ENCODE measurements at places on chromosomes 2 and 18.

GRCh38 chr2:134338208-134338607 is 84.3 kb downstream of the MGAT5 start:
- DNase-seq, result peak; percentile 9

GRCh38 chr2:99865818-99866676 is 276.3 kb downstream of the AFF3 start:
- DNase-seq, result no peak

GRCh38 chr2:106961328-106961727 is 75.4 kb upstream of the ST6GAL2 start:
- DNase-seq, result no peak

DNA sequence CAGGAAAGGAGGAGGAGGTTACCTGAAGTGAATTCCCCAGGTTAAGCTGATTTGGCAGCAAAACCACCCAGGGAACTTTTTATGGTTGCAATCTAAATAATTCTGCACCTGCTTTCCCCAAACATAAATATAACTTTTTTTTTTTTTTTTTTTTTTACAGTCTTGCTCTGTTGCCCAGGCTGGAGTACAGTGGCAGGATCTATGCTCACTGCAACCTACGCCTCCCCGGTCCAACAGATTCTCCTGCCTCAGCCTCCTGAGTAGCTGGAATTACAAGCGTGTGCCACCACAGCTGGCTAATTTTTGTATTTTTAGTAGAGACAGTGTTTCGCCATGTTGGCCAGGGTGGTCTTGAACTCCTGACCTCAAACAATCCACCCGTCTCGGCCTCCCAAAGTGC is 16.1 kb upstream of the PPP1CB start:
- DNase-seq, result no peak

GRCh38 chr2:60309336-60309735 is 244.1 kb downstream of the BCL11A start:
- DNase-seq, result no peak

- no peak for DNase-seq
Measured at GRCh38 chr2:1515986-1516797, 102.9 kb downstream of the TPO start.

- no peak for DNase-seq
Measured at GRCh38 chr2:97911206-97911921, 84.4 kb downstream of the TMEM131 start.

GRCh38 chr2:57698392-57698791 is 348.2 kb upstream of the VRK2 start:
- DNase-seq, result no peak

DNA sequence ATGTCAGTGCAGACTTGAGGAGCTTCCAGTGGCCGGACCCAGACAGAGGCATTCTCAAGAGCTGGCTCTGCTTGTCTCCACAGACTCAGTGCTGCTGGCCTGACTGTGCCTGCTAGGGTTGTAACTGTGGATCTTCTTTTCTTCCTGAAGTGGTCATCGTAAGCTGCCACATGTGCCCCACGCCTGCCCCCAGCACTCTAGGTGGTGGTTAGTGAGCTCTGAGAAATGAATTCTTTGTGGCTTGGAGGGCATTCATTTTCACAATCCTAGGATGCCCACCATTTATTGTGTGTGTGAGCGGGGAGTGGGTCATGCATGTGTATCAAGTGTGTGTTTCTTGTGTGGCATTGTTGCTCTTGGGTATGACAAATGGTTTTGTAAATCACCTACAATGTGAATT is 23.1 kb downstream of the RAB12 start:
- DNase-seq, result no peak

- DNase-seq, result no peak
Measured at GRCh38 chr2:134287323-134287722, 33.5 kb downstream of the MGAT5 start.

- no peak for DNase-seq
Measured at GRCh38 chr18:23710068-23710527, 20.8 kb downstream of the LAMA3 start.

GRCh38 chr18:37575646-37576045 is 10.0 kb upstream of the CELF4 start:
- DNase-seq, result no peak

DNA sequence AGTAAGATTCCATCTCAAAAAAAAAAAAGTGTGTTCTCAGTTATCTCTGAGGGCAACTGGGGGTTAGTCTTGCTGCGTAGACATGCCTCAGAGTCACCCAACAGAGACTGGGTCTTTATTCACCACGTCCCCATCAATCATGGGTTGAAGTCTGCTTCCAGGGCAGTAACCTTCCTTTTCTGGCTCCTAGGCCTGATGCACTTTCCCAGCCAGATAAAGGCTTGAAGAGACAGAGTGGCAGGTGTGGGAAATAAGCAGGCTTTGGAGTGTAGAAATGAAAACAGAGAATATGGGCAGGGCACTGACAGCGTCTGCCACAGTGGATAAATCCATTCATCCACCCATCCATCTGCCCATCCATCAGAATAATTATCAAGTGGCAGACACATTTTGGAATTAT is 134.1 kb upstream of the LGALSL start:
- DNase-seq, result no peak

DNA sequence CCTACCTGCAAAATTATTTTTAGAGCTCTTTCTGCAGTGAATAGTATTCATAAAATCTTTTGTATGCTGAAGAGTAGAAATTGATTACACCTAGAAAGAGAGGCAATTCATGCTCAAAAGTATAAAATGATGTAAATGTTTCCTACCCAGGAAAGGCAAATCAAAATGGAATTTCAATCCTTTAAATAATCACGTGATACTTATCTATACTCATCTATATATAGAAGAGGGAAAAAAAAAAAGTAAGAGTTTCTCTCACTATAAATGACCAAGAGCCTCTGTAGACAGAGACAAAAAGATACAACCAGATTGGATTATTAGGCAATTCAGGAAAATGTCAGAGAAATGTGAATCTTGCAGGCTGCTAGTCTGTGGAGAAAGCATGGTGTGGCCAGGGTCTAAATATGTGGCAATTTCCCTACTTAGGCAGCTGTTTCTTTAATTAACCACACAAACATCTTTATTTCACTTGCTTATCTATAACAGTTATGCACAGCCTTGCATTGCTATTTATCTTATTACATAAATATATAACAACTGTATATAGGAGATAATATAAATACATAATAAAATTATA is 39.5 kb downstream of the METTL8 start:
- no peak for DNase-seq

DNA sequence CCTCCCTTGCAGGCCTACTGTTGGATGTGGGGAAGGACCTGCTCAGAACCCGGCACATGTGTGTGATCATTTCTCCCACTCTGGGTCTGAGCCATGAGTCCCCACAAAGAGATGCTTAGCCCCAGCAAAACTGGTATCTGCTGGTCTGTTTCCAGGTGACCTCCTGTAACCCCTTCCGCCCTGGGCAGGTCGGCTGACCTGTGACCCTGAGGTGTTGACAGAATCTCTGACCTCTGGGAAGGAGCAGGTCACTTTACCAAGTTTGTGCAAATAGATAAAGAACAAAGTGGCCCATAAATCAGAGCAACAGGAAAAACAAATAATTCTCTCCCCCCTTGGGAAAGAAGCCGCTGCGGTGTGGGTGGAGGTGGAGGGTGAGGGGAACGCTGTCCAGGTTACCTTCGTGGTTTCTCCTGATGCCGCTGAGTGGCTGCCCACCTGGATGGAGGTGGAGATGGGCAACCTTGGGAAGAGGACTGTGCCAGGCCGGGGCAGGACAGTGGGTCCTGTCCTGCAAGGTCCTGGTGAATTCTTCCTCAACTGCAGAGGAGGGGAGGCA is 174.0 kb upstream of the MYCN start:
- DNase-seq, result no peak

DNA sequence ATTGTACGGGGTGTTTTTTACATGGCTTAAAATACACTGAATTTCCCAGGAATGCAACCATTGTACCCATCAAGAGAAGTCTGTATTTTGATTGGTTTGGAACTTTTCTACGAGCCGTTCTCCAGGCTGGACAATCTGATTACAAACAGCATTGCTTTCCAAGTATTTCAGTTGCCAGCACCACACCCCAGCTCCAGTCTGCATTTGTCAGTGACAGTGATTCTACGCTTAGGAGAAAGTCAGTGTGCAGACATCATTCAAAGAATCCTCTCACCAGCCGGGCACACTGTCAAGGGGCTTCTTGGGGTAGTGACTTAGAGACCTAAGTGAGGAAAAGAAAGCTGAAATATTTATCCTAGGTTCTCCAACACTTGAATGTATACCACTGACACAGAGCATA is 194.1 kb downstream of the ANAPC1 start:
- no peak for DNase-seq

DNA sequence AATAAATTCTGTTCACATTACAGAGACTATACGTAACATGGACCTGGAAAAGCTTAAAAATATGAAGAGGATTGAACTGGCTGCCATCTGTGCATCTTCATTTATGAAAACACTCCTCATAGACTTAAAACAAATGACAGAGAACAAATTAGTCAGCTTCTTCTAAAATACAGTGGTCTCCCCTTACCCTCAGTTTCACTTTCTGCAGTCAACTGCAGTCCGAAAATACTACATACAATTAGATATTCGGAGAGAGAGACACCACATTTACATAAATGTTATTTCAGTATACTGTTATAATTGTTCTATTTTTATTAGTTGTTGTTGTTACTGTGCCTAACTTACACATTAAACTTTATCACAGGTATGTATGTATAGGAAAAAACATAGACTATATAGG is 6.5 kb downstream of the RNF103 start:
- no peak for DNase-seq

- DNase-seq, result no peak
Measured at GRCh38 chr2:153235516-153235915, 243.0 kb downstream of the RPRM start.

DNA sequence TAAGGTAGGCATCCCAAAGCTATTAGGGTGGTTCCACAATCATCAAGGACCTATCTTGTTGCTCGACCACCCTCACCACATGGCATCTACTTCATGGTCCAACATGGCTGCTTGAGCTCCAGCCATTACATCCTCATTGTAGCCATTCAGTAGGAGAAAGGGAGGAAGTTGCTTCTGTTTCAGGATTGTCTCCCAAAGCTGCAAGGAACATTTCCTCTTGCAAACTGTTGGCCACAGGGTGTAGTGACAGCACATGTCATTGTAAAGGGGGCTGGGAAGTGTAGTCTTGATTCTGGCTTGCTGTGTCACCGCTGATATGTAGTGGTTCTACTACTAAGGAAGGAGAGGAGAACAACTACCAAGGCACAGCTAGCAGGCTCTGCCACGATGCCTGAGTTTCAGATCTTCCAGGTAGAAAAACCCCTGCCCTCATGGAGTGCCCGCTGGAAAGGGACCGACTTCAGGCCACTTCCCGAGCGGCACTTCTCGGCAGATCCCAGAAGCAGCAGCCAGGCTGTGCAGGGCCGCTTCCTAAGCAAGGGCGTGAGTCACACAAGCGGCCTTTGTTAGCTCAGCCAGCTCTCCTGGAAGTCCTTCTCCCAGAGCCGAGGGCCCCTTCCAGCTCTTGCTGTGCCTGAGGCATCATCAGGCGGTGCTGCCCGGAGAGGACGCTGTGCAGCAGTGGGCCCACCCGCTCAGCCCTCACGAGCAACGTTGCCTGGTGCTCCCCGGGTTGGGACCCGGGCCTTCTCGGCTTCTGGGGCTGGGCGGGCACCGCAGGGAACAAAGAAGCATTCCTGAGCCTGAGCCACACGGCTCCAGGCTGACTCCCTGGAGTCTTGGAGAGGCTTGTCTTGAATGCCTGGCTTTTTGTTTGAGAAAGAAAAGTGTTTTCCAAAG is 58.2 kb downstream of the HS6ST1 start:
- peak; percentile 72 for DNase-seq

DNA sequence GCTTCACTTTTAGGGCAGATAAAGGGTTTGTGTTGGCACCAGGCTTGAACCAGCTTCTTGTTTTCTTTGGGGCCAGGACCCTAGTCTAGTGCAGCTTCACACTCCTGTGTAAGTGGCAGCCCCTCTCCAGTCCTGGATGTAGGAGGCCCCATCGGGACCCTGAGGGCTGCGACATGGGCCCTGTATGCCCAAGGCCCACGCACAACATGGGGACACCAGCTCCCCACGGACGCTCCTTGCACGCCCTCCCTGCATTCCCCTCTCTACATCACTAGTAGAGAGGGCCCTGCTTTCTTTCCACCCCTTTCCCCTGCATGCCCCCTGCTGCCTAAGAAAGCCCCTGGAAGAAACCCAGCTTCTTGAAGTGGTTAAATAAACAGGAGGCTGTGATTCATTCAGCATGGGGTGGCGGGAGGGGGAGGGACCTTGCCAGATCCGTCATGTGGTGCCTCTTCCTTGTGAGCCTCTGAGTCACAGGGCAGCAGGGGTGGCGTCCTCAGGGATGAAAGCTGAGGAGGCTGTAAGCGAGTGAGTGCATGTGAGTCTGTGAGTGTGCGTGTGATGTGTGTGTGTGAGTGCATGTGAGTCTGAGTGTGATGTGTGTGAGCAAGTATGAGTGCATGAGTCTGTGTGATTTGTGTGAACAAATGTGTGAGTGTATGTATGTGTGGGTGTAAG is 42.5 kb downstream of the COPS8 start:
- no peak for DNase-seq

- no peak for DNase-seq
Measured at GRCh38 chr2:72971036-72971435, 53.7 kb downstream of the EMX1 start.

GRCh38 chr18:5630057-5630899 is 86.5 kb upstream of the EPB41L3 start:
- DNase-seq, result peak; percentile 60

DNA sequence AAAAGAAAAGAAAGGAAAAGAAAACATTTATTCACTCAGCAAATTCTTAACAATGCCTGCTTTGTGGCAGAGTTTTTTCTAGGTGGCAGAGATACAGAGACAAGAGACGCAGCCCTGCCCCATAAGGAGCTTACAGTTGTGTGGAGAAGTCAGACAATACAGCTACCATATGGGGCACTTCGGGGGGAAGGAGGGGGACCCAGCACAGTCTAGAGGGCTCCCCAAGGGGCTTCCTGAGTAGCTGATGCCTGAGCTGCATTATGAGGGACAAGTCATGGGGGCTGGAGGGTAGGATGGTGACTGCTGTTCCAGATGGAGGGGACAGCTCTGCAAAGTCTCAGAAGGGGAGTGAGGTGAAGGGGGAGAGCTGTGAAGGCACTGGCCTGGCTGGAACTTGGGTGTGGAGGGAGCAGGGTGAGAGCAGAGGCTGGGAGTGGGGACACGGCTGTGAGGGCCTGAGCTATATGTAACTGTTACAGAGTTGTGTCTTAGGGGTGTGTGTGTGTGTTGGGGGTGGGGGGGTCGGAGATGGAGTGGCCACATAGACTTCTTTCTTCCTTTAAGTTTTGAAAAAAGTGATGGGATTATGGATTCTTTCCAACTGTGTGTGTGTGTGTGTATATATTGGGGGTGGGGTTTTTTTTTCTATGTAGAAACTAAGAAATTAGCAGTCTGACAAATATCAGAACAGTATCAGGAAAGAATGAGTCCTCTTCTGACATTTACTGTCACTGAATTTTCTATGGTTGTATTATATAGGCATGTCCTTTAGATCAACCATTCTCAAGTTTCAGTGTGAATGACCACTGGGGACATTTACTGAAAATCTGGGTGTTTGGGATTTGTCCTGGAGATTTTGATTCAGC is 66.0 kb upstream of the HAAO start:
- no peak for DNase-seq

DNA sequence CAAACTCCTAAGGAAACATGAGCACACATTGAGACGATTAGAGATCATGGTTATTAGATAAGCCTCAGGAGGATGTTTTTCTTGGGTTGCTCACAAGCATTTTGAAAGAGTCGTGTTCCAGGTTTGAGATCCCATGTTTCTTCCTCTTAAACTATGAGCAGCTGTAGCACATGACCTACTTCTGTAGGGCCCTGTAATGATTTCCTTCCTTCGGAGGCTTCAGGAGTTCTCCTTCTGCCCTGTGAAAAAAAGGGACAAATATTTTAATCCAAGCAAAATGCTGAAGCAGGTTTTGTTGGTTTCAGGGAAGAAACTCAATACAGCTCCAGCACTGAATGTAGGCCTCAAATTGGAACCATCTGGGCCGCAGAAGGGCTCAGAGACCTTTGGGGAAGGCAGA is 82.6 kb downstream of the POU3F3 start:
- no peak for DNase-seq

All from hippocampal formation (tissue), 2 donors.